ENCODE measurements at places on chromosomes 2 and 18.

- DNase-seq = no peak
These were observed 361.5 kb upstream of the RAB12 start for GRCh38 chr18:8247700-8248099.

- DNase-seq = no peak
These were observed 29.6 kb upstream of the KCNG3 start for GRCh38 chr2:42523341-42523740.

DNA sequence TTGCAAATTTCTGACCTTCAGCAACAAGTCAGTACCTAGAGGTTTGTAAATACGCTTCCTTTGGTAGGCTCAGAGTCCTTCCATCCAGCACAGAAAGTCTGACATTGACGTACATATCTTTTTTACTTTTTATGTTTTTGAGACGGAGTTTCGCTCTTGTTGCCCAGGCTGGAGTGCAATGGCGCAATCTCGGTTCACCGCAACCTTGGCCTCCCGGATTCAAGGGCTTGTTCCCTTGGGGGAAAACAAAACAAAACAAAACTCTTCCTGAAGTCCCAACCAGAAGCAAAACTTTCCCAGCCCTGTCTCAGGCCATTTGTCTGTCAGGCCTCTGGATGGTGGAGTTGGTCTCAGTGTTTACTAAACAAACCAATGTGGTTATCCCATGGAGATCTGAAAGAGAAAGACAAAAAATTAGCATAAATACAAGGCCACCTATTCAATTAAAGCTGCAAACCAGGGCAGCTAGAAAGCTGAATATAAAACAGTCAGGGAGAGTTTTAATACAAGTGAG lies 29.6 kb upstream of the ATL2 start:
- no peak for DNase-seq

DNA sequence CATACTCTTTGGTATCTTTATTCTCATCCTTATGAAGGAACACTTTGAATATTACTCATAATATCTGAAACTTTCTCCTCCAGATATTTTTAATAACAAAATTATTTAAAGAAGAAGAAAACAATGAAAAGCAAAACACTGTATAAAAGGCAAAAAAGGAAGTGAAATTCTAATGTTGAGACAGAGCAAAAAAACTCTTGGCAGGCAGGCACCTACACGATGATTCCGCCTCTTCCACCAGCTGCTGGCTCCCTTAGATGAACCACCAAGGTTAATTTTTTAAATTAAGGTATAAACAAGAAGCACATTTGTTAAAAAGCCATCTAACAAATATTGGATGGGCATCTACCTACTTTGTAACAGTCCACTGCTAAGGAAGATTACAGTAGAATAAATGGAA lies 434.7 kb downstream of the EPHA4 start:
- DNase-seq = no peak

DNA sequence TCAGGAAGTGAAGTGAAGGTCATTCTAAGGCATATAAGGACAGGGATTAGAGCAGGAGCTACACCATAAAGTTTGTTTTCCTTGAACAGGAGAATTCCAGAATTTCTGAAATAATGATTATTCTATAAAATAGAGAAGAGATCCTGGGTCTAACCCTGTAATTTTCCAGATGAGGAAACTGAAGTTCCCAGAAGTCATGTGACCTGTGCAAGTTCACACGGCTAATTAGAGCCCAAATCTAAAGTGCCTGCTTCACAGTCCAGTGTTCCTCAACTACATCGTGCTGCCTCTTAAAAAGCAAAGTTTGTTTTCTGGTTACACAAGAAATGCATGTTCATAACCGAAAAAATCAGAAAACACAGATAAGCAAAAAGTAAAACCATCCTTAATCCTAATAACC lies 34.9 kb downstream of the PLB1 start:
- no peak for DNase-seq

GRCh38 chr18:44848644-44849335 lies 168.1 kb downstream of the SETBP1 start:
- DNase-seq = peak; percentile 70

DNA sequence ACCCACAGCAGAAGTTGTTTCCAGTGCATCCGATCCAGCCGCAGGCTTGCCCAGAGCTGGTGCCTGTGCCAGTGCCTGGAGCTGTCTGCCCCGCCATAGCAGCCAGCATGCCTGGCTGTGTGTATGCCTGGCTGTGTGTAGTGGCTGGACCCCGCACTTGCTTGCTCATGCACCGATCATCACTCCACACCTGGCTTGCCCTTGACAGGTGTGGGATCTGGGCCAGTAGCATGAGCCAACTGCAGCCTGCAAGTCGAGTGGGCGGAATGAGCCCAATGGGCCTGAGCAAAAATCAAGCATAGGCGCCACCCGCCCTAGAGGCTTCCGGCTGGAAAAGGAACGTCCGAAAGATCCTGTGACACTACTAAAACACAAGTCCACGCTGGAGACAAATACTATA lies 74.5 kb downstream of the EPB41L3 start:
- no peak for DNase-seq

DNA sequence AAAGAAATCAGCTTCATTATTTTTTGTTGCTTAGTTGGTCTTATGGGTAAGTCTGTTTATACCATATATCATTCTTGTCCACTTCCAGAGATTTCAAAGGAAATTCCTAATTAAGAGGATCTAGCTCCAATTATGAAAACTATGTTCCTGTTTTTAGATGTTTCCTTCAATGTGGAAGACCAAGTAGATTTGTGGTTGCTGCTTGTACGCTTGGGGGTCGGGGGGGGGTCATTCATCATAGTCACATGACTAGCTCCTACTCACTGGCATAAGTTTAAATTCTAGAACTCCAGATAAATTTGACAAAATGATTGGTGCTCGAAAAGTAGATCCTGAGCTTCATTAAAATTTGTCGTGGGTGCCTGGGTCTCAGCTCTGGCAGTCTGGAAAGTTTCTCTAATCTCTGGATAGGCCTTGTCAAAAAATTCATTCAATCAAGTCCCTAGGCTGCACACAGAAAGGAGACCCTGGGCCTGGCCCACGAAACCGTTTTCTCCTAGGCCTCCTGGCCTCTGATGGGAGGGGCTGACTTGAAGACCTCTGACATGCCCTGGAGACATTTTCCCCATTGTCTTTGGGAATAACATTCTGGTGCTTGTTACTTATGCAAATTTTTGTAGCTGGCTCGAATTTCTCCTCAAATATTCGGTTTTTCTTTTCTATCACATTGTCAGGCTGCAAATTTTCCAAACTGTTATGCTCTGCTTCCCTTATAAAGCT lies 62.5 kb downstream of the MEP1B start:
- DNase-seq = no peak

DNA sequence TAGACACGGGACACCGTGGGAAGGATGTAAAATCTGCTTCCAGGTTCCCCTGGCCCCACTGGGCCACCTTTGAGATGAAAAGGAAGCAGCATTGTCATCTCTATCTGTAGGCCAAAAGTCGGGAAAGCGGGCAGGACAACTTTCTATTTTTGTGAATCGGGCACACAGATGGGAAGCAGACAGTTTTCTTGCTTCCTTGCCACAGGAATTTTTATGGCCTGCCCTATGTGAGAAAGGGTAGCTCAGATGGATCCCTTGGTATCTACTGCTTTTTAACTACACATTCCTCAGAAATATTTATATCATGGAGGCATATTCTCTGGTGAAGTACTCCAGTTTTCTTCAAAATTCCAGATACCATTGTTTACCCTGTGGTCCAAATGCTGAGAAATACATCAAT lies 735.5 kb downstream of the CBLN2 start:
- DNase-seq = no peak

DNA sequence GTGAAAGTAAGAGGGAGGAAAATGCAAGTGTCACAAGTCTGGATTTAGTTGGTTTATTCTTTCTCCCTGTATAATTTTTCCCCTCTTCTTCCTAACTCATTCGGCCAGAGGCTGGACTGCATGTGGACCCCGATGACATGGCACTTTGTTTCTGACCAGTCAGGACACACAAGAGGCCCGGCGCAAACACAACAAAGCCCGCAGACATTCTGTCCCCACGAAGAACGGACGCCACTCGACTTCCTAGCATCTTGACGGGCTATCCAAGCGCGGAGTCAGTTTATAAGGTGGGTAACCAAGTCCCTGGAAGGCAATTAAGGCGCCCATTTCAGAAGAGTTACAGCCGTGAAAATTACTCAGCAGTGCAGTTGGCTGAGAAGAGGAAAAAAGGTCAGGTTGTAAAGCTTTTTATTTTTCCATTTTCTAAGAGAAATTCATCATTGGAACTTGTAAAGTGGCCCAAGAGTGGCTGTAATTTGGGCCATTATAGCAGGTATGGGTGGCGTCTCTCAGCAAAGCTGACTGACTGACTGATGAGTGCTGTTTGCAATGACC lies at the start of gene TPO:
TSS of gene TPO (plus strand) at position 308 of the 555 bp plus-strand sequence. CDS start 946 bp downstream, outside the sequence.
- DNase-seq = no peak

DNA sequence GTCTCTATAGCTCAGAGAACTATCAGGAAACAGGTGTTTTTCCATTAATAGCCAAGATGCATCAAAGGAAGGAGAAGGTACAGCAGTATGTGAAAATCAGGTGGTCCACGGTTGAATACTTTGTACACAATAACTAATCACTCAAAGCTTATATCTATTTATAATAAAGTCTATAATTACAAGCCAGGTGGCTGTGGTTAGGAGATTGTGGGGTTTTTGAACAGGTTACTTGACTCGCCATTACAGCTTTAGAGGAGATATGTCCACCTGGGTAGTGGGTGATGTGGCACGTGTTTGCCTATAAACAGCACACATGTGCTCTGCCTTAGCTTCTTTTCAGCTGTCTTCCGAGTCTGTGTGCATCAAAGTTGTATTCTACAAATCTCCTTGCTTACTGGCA lies 892.2 kb upstream of the ZEB2 start:
- no peak for DNase-seq

- DNase-seq = no peak
These were observed 127.9 kb upstream of the SEC11C start for GRCh38 chr18:59011786-59012185.

- DNase-seq = no peak
These were observed 132.0 kb downstream of the VWC2L start for GRCh38 chr2:214542866-214543265.

GRCh38 chr2:185978634-185979407 lies 240.2 kb downstream of the FSIP2 start:
- DNase-seq = no peak

- DNase-seq = no peak
These were observed 105.0 kb downstream of the PRKRA start for GRCh38 chr2:178345951-178346350.

- no peak for DNase-seq
These were observed 36.6 kb upstream of the CETN1 start for GRCh38 chr18:543447-544078.

GRCh38 chr2:166180951-166181812 lies 53.4 kb upstream of the SCN1A start:
- DNase-seq = peak; percentile 37

- no peak for DNase-seq
These were observed 308.3 kb downstream of the SETBP1 start for GRCh38 chr18:44988821-44989587.

DNA sequence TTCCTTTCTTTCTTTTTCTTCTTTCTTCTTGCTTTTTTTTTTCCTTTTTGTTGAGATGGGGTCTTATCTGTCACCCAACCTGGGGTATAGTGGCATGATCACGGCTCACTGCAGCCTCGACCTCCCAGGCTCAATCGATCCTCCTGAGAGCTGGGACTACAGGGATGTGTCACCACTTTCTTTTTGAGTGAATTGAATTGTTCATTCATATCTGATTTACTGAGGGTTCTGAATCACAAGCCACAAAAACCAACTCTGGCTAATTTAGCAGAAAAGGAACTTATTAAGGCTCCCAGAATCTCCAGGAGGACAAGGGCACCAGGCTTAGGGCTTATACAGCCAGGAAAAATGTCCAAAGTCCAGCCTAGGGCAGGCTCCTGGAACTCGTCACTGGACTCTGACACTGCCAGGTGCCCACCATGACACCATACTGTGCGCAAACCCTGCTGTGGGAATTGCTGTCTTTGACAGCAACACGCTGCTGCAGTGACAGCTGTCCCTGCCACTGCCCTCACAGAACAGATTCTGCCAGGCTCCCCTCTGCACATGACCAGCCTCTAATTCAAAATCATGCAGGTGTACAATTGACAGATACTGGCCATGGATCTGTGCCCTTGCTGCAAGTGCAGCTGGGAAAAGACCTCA lies 42.9 kb upstream of the EML6 start:
- peak; percentile 26 for DNase-seq

GRCh38 chr18:10923551-10924070 lies 225.8 kb downstream of the PIEZO2 start:
- no peak for DNase-seq

DNA sequence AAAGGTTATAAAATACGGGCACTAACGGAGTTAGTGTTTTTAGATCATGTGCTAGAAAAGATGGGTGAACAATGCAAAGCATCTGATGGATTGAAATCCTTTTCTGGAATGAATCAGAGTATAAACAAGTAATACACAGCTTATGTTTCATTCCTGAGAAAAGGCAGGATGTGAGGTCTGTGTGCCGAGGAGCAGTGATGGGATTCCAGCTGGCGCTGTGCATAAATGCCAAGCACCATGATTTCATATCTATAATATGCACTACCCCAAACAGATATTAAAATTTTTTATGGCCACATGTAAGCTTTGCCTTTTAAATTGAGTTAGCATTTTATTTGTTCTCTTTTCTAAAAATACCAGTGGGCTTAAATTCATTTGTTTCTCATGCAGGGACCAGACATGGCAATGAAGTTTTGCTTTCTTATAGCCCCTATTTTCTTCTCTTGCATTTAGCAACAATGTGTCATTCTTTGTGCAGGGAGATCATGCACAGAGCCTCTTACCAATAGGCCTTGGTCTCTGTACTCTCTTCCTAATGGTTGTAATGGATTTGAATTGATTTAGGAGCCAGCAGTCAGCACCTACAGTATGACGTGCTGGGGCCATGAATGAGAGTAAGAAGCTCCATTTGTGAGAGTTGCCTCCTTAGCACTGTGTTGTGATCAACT lies 323.9 kb downstream of the SLC8A1 start:
- DNase-seq = no peak

DNA sequence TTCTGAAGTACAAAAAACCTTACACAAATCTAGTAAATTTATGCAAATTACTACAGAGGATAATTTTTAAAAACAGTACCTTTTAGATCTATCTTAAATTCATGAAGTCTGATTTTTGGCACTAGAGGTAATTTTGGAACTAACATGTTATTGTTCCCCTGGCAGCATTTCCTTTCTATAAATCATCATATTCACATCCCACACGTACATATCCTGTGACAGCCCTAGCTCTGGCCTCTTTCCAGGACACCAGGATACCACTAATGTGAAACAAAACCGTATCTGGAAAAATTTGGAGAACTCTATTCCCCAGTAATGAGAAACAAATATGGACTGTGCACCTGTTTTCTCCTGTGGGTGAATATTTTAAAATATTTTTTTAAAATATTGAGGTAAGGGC lies 14.0 kb upstream of the BIRC6 start:
- no peak for DNase-seq

DNA sequence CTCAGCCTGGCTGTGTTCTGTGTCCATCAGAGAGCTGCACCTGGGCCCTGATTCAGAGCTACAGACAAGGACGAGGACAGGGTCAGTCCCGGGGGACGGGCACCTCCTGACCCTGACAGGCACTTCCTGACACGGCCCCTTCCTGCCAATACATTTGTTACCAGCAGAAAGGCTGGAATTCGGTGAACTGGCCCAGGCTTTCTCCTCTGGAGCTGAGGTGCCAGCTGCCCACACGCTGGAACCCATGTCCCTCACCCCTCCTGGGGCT lies 12.3 kb upstream of the ZNF519 start:
- DNase-seq = no peak

- no peak for DNase-seq
These were observed 122.9 kb downstream of the MRO start for GRCh38 chr18:50696929-50697328.
